Spinal cord (tissue), 10 donors: ENCODE measurements at places on chromosomes 4 and X. TPM values are rescaled to one million over a fixed set of nuclear protein-coding genes. Genes with fewer than 3 reads are reported as not detected.

- DNase-seq: peak; percentile 48
These were observed 5.5 kb upstream of the PAK3 start for GRCh38 chrX:111090458-111090857.

DNA sequence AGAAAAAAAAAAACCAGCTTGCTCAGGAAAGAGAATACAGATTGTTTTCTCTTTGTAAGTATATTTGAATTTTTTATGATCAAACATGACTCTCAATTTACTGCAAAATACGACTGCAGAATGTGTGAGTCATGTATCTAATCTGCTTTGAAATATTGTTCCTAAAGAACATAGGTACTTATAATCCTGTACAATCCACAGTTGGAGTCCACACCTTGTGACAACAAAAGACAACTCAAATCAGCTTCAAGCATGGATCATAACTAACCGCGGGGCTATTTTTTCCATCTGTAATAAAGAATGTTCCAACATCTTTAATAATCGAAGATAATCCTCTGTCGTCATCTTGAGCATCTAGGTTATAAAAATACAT lies 77.8 kb upstream of the STIM2 start:
- DNase-seq: no peak

Gene SLC34A2
- 0.77 TPM for total RNA-seq

Gene HPSE
- total RNA-seq: 2.5 TPM

GRCh38 chrX:48800574-48801279 lies 1.1 kb upstream of the HDAC6 start:
- no peak for DNase-seq

DNA sequence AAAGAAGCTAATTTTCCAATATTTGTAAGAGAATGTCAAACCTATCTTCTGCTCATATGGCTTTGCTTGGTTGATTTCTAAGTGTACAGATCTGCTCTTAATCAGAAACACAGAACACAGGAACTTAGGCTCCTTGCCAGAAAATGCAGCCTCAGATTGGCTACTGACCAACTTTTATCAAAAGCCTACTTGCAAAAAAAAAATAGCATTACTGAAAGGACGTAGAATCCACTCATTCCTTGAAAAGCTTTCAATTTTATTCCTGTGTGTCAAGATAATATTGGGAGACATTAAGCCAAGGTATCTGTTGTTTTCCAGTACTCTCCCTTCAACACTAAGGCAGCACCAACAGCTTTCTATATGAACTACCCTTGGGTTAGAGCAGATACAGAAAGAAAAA lies 127.6 kb upstream of the INTU start:
- DNase-seq: peak; percentile 82

Gene RAB39B
- total RNA-seq: 5.7 TPM

- DNase-seq: no peak
These were observed 24.8 kb downstream of the GRIA2 start for GRCh38 chr4:157245351-157245750.

DNA sequence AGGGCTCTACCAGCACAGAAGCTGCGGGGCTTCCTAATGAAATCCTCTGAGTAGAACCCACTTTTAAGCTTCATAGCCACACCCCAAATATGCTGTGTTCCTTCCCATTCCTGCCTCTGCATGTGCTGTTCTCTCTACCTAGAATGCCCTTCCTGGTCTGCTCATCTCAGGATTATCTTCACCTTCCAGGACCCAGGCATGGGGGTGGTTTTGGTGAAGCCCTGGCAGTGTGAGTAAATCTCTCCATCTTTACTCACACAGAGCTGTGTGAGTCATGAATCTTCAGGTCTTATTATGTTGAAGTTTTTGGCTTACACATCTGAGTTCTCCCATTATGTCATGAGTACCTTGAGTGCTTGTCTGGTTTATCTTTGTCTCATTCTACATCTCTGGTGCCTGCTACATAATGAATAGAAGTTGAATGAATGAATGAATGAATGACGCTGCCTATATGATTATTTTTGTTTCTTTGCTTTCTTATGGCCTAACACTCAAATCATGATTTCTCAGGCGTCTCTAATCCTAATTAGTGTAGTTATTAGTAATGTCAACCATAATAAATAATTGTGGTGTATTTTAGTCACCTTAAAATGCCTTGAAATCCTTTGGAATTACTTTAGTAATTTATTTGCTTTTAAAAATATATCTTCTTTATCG lies 41.9 kb downstream of the HADH start:
- DNase-seq: no peak

GRCh38 chrX:81201671-81202455 lies at the start of the genes HMGN5 and SH3BGRL:
Gene HMGN5, minus strand, starts transcription at chrX:81201913. Its CDS starts 80,364 bp downstream, at chrX:81121549.
Gene SH3BGRL, plus strand, starts transcription at chrX:81202102. Its CDS starts 99 bp downstream, at chrX:81202201.
- peak; percentile 93 for DNase-seq

DNA sequence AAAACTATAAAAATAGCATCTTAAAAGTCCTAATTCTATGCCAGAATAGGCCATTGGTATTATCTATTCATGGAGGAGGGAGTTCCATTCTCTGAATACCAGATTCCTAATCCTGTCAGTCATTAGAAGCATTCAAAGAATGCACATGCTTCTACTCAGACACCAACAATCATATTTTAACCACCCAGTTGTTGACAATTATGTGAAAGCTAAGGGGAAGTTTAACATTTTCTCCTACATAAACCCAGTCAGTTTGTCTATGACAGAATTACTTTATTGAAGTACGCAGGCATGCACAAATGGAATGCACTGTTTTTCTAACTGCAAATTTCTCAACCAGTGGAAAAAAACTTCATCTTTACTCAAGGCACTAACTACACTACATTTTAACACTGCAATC lies 69.6 kb upstream of the MTNR1A start:
- DNase-seq: no peak

Gene CXCL8
- total RNA-seq: 2.6 TPM

Gene ELF2
- total RNA-seq: 71.0 TPM

DNA sequence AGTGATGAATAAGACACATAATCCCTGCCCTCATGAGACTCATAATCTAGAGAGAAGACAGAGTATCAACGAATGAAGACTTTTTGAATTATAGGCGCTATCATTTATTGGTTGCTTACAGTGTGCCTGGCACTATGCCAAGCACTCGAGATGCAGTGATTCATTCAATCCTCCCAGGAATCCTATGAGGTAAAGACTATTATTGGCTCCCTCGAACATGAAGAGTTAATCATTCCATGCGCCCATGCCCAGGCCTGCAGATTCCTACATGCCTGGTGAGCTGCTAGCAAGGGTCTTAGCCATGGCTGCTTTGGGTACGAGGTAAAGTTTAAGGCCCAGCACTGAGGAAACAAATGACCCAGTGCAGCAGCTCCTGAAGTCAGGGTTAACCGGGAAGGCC lies 47.0 kb downstream of the TEX13B start:
- DNase-seq: peak; percentile 10

Gene SSX2
- total RNA-seq: not detected

DNA sequence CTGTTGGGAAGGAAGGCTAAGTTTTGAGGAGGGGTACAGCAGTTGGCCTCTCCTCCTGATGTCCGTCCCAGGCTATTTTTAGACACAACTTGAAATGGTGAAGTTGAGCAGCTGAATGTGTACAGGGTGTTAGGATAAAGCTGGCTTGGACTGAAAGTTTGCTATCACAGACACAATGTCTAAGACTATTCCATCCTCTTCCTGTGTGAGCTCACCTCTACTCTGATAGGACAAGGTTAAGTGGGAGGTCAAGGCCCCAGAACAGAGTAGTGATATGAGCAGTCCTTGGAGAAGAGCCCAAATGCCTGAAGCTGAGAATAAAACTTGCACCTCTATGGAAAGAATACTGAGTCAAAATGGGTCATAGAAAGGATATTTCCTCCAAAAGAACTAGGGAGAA lies 4.1 kb downstream of the ATP1B4 start:
- no peak for DNase-seq

- no peak for DNase-seq
These were observed at the start of gene NPY2R for GRCh38 chr4:155208258-155209054. Gene NPY2R, plus strand, starts transcription at chr4:155208636. Its CDS starts 5,304 bp downstream, at chr4:155213940.

Gene SMARCA1
- total RNA-seq: 77.5 TPM

Gene XAGE5
- not detected for total RNA-seq

GRCh38 chr4:141020801-141021261 lies 112.4 kb downstream of the RNF150 start:
- no peak for DNase-seq

Gene ATP2B3
- 11.8 TPM for total RNA-seq

DNA sequence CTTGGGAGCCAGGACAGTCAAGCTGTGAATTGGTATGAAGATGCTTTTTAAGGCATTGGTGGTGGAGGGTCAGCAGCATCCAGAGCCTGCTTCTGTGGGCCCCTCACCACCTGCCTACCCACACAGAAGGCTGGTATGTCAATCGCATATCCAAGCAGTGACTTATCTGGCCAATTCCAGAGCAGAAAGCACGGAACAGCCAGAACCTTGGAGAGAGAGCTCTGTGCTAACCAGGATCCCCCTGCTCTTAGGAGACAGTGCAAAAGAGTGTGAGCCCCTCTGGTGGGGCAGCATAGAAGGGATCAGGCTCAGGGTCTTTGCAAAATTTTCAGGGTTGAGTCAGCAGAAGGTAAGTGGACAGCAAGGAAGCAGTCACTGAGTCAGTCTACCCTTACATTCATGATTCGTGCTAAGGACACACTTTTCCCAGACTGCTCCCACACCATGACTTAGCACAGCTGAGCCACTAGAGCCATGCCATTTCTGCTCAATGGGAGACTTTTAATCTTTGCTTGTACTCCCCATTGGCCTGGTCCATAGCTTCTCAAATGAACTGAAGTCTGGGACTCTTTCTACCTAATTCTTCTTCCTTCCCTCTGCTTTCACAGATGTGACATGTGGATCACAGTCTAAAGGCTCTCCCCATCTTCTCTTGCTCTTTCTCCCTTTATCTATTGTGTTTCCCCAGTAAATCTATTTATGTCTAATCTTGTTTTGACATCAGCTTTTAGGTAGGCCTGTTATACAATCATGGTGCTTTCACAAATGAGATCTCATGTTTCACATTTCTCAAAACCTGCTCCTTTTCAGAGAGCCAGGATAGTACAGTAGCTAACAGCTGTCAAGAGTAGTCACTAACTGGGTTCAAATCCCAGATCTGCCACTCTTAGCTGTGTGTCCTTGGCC lies 20.0 kb downstream of the MORF4L2 start:
- DNase-seq: no peak

Gene SLC10A6
- total RNA-seq: 0.79 TPM

Gene RNF128
- total RNA-seq: 11.3 TPM

GRCh38 chr4:125062115-125063050 lies 252.4 kb upstream of the FAT4 start:
- no peak for DNase-seq

DNA sequence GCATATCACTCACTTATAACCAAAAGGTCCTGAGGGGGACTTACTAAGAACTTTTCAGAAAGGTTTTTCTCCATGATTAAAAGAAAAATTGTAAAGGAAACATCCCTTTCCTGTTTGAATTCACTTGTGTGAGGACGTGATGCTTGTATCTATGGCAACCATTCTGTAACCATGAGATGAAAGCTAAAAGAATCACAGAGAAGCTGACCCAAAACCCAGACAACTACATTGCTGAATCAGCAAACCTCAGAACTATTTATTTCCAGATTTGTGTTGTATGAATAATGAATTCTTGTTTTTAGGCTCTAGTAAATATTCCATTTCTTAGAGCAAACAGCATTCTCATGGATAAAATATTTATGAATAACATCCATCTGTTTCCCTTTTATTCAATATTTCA lies 91.2 kb downstream of the RCHY1 start:
- DNase-seq: no peak

DNA sequence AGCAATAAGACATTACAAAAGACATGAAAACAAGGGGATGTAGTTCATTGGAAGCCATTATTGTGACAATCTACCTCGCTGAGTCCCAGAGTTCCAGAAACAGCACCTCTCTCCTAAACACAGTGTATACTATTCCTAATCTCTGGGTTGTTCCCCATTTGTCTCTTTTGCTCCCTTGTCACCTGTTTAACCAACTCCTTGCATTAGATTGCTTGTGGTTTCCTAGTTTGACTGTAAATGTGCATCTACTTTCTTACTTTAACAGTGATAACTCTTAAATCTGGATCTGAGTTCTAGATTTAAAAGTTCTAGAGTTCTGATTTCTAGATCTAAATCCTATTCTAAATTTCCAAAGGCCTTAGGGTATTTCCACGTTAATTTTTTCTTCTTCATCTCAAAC lies 71.6 kb upstream of the TET2 start:
- DNase-seq: no peak

- DNase-seq: no peak
These were observed 65.7 kb downstream of the BEX3 start for GRCh38 chrX:103441878-103442535.

Gene CDKL2
- 10.1 TPM for total RNA-seq

DNA sequence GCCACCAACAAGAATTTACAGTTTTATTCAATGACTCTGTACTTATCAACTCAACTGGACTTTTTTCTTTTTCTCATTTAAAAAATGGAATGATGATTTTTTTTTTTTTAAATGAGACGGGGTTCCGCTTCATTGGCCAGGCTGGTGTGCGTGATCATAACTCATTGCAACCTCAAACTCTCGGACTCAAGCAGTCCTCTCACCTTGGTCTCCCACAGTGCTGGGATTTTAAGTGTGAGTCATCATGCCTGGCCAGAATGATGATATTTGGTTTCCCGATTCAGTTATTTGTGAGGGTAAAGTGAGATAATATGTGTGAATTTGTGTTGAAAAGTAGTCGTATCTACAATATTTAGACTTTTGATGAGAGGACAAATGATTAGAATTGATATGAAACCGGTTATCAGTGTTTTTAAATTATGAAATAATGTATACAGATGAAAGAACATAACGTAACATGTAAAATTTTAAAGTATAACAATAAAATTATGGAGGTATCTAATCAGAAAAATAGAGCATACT lies 66.0 kb upstream of the UNC5C start:
- DNase-seq: no peak

GRCh38 chrX:13717700-13718472 lies 16.5 kb downstream of the TRAPPC2 start:
- peak; percentile 52 for DNase-seq

Gene KIAA1210
- 2.1 TPM for total RNA-seq

Gene PPEF2
- total RNA-seq: not detected

DNA sequence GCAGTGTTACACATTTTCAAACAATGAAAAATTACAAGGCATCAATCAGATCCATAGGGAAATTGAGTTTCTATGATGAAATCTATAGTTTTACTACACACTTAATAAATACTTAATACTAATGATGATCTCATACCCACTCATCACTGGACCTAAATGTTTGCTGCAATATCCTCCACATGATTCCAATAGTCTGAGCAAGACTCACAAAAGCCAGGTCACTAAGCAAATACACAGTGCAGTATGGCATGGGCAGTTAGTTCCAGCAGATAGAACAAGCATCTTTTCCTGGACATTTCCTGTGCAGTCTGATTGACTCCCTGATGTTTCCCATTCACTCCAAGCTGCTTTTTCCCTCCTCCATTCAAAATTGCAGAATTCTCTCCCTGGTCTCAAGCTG lies 109.0 kb upstream of the ATOH1 start:
- no peak for DNase-seq

DNA sequence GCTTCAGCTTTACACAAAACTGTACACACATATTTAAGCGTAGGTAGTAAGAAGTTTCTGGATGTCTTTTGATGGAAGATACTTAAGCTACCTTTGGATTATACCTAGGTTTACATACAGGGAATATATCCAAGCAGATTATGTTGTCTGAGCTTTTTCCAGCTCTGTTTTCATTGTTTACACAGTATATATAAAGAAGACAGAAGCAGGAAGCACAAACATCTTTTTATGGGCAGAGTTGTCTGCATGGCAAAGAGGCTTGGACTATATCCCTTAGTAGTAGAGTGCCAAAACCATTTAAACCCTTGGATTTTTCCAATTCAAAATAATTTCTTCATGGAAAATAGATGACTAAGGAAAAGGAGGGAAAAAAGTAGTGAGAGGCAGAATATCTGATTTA lies 329.4 kb upstream of the AGA start:
- DNase-seq: no peak

- no peak for DNase-seq
These were observed 9.2 kb downstream of the SPIN3 start for GRCh38 chrX:56986138-56986537.
